ENCODE measurements at places on chromosomes 7 and 10. TPM values are rescaled to one million over a fixed set of nuclear protein-coding genes. Genes with fewer than 3 reads are reported as not detected.

Gene TEX36
- not detected for polyA plus RNA-seq

Gene AGR2
- polyA plus RNA-seq = 0.16 TPM

Gene COL28A1
- polyA plus RNA-seq = 4.3 TPM

Gene DNAJC12
- polyA plus RNA-seq = 5.8 TPM

Gene ELOVL3
- polyA plus RNA-seq = 0.18 TPM

Gene ASAH2
- polyA plus RNA-seq = 0.43 TPM

Gene CRTAC1
- polyA plus RNA-seq = 7.3 TPM

Gene MYL10
- polyA plus RNA-seq = not detected

Gene SPAM1
- polyA plus RNA-seq = not detected

All from right cardiac atrium (tissue), 5 donors.